ENCODE measurements at places on chromosomes 3 and 15.

GRCh38 chr15:83435782-83436181 lies 11.4 kb upstream of the SH3GL3 start:
- no peak for DNase-seq

DNA sequence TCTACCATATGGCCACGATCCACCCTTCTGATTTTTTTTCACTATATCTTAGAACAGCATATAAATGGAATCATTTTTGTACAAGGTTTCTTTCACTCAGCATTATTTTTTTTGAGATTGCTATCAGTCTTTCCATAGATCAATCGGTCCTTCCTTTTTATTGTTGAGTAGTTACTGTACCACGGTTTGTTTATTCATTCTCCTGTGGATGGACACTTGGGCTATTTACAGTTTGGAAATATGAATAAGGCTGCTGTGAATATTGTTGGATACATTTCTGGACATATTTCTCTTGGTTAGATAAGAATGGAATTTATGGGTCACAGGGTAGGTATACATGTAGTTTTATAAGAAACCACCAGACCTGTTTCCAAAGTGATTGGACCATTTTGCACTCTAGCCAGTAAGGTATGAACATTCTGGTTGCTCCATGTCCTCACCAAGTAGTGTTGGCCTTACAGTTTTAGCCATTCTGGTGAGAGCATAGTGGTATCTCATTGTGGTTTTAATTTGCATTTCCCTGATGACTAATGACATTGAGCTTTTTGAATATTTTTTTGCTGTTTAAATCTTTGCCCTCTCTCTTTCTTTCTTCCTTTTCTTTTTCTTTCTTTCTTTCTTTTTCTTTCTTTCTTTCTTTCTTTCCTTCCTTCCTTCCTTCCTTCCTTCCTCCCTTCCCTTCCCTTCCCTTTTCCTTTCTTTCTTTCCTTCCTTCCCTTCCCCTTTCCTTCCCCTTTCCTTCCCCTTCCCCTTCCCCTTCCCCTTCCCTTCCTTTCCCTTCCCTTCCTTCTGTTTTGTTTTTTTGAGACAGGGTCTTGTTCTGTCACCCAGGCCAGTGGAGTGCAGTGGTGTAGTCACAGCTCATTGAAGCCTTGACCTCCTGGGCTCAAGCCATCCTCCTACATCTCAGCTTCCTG lies 49.2 kb downstream of the LRRK1 start:
- no peak for DNase-seq

DNA sequence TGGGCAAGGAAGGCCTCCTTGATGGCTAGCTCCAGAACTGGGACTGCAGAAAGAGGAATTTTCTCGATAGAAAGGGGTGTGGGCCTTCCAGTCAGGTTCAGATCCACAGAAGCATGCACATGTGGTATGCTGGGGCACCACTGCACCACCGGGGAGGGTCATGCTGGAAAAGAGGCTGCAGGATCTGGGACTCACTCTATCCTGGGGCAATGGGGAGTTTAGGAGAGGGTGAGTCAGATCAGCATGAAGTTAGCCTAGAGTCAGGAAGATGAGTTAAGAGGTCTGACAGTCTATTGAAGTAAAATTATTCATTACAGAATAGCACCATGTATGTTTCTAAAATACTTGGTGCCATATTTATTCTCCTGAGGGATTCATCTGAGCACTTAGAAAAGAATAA lies 130.2 kb upstream of the TOPAZ1 start:
- DNase-seq, result no peak

- no peak for DNase-seq
Observed at GRCh38 chr15:65806397-65806796, 14.3 kb upstream of the DENND4A start.

DNA sequence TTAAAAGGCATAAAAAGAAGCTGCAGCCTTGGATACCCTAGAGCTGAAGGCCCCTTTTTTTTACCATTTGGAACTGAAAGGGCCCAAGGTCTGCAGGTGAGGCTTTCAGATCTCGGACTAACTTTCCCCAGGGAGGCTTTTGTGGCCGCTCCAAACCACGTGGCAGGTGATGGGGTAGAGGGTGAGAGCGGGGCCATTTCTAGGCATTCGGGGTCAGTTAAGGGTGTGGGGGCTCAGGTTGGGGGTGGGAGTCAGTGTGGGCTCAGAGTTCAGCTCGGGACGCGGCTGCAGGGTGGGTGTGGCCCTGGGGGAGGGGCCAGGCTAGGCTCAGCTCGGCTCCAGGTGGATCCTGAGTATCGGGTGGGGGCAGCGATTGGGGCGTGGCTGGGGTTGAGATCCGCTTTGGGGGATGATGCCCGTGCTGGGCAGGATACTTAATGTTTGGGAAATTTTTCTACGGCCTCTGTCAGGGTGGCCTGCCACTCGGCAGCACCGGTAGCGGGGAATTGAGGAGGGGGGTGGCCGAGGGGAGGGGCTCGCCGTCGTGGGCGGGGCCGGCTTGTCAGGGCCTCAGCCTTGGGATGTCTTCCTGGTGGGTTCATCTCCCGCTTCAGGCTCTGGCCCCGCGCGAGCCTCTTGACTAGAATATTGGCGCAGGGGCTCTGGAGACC lies 2.5 kb downstream of the KLF13 start:
- peak; percentile 56 for DNase-seq

DNA sequence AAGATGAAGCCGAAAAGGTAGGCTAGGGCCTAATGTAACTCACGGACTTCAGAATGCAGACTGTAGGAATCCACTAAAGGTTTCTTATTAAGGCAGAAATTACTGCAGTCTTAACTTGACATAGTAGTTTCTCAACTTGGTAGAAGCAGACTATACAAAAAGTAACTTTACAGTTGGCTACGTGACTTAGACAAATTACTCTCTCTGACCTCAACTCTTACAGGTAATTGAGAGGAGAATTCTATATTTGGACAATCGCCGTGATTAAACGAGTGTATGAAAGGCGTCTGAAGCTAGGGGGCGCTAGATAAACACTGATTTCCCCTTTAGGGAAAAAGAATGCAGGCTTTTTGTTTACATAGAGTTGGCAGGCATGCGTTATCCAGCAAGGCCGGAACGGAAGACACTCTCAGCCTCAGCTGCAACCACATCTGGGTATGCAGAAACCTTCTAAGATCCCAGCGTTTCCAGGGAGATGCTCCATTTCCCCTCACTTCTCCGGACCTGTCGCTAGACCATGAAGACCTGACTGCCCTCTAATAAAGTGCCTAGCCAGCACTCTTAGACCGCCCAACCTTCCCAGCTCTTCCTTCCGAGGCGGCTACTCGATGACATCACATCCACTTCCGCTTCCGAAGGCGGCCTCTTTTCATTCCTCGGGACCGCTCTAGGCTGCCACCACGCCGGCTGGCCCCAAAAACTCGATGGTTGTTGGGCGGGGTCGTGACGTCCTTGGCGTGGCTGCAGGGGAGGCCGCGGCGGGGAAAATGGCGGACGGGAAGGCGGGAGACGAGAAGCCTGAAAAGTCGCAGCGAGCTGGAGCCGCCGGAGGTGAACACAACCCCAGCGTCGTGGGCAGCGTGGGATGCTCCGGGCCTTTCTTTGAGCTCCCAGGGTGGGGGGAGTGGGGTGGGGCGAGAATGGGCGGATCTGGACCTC lies at the start of gene PCNP:
PCNP (plus strand) TSS at position 732 of the 939 bp plus-strand sequence; CDS start at position 768, 36 bp downstream.
- peak; percentile 94 for DNase-seq

DNA sequence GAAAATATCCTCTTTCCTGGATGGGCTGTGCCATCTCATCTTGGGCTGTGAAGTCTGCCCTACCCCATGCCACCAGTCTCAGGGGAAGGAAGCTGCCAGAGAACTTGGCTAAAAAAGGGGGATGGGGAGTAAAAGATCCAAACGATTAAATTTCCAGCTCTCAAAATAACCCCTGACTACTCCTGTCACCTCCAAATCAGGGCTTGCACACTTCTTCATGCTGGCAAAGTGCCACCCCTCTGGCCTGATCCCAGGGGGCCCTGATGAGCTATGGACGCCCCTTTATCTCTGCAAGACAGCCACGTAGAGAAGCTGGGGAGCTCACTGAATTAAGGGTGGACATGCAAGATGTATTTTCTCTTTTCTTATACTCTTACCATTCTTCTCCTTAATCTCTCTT lies 1.2 kb upstream of the MLF1 start:
- DNase-seq, result no peak

DNA sequence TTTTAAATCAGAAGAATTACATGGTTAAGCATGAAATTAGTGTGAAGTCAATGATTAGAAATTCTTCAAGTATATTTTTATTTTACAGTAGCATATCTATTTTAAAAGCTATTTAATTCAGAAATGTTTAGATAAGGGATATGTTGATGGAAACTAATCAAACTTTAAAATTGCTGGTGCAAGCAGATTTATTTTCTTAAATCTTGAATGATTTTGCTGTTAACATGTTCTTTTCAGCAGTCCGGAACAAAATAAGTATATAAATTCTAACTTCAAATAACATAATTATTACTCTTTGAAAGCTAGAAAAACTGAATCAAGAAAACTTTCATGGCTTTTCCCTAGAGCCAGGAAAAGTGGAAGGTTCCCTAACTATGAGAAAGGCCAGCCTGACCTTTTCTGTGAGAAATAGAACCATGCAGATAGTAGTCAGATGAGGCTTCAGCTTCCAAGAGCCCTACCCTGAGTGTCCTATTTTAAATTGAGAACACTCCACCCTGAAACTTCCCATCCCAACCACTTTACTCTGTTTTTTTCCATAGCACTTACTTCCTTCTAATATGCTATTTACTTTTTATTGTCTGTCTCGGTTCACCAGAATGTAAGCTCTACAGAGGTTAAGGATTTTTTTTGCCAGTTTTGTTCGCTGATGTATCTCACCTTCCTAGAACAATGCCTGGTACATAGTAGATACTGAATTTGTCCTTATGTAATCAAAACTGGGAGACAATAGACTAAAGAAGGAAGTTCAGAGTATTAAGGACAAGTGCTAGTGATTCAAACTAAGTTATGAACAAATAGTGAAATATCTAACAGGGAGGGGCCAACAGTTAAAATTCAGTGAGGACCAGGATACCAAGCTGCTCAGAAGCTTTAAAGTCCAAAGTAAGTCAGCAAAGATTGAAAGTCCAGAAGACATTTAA lies 66.8 kb downstream of the CD200R1L start:
- no peak for DNase-seq

- no peak for DNase-seq
Observed at GRCh38 chr3:17063596-17063995, 178.8 kb downstream of the PLCL2 start.

- no peak for DNase-seq
Observed at GRCh38 chr3:99823723-99824711, 6.4 kb downstream of the CMSS1 start.

DNA sequence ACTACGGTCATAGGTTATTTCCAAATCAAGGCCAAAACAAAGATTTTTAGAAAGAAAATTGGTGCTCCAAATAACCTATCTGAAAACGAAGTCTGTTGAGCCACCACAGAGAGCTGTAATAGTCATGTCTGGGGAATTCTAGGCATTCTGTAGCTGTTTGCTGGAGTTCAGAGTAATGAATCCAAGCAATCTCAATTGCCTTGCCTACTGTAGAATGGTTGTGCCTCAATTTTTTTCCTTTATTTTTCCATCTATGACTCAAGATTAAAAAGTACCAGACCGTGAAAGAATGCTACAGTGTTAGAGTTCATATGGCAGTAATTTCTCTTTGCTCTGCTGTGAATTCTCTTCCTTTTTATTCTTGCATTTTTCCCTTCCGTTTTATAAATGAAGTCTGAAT lies 1007.2 kb upstream of the ALCAM start:
- DNase-seq, result no peak

DNA sequence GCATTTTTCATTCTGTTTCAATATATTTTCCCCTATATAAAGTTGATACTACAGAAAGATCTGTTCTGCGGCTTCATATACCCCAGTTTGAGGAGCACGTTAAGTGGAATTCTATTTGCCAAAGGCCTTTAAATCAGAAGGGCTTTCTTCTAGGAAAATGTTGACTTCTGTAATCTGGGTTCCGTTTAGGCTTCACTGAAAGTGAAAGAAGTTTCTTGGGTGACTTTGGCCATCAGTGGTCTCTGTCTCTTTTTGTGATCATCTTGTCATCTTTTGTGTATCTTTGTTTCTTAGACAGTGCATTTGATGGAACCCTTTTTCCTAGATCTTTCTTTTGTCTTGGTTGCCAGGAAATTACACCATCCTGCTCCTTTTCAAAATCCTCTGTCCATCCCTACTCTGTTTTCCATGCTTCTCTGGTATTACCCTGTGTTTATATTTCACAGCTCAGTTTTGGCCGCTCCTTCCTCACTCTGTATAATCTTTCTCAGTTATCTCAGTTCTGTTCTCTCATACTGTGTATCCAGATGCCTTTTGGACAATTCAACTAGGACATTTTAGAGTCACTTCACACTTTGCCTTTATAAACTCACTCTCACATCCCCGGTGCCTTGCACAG lies 40.7 kb upstream of the MAP3K13 start:
- DNase-seq, result no peak

- DNase-seq, result peak; percentile 63
Observed at GRCh38 chr15:65902373-65902772, 33.1 kb downstream of the RAB11A start.

DNA sequence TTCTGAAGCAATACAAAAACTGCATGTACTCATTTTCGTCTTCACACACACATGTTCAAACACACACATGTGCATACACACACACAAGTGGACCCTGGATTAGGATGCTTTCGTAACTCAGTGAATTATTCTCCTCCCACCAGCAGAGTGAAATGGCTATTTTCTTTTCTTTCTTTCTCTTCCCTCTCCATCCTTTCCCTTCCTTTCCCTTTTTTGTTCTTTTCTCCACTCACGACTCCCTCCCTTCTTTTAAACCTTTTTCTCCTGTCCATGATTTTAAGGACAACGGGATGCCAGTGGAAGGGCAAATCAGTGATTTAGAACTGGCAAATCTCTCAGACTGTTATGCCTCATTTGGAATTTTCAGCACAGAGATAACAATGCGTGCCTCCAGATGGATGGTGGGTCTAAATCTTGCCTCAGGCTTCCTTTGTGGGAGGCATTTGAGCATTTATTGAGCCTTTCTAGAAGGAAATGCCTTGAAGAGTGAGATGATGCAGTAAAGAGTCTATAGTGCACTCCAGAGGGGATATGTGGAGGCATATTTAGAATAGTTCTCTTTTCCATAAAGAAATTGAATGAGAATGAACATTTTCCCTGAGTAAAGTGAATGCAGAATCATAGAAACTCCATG lies 130.4 kb upstream of the SLC7A14 start:
- DNase-seq, result no peak

DNA sequence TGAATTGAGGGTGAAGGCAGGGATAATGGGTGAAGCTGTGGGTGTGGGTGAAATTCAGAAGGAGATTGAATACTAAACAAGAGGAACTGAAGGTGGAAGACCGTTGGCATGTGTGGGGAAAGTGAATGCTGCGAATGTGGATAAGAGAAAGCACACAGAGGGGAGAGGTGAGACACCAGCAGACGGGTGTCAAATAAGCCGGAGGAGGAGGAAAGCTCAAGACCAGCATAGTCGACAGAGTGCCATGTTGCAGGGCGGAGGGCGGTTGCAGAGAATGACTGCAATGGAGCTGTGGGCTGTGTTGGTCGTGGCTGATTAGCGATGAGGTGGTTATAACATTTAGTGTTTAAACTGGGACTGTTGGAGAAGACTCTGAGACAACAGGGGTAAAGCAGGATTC lies 16.4 kb upstream of the HCN4 start:
- DNase-seq, result no peak

- no peak for DNase-seq
Observed at GRCh38 chr3:27521179-27521871, 37.1 kb upstream of the SLC4A7 start.
